ENCODE measurements at places on chromosomes 11 and 22.
A peak's percentile ranks its signal among the peaks of the same experiment; 100 is the strongest.

- no peak for DNase-seq
These were observed 16.5 kb downstream of the MCAM start for GRCh38 chr11:119300198-119300964.

DNA sequence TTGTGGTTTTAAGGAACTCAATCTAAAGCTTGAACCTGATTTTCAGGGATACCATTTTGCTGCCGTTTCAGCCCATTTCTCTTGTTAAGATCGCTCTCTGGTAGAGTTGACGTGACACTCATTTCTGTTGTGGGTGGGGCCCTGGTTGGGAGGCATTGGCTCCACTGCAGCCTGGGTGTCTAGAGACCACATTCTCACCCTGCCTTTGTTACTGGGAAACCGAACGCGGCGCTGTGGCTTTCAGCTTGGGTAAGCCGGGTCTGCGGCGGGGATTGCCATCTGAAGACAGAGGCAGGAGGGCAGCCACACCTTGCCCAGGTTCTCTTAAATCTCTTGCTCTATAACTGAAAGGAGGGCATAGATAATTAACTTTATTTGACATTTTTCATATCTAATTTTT lies 3.2 kb downstream of the EHF start:
- no peak for DNase-seq

- DNase-seq: peak; percentile 81
These were observed 93.2 kb upstream of the LMO1 start for GRCh38 chr11:8356721-8357504.

DNA sequence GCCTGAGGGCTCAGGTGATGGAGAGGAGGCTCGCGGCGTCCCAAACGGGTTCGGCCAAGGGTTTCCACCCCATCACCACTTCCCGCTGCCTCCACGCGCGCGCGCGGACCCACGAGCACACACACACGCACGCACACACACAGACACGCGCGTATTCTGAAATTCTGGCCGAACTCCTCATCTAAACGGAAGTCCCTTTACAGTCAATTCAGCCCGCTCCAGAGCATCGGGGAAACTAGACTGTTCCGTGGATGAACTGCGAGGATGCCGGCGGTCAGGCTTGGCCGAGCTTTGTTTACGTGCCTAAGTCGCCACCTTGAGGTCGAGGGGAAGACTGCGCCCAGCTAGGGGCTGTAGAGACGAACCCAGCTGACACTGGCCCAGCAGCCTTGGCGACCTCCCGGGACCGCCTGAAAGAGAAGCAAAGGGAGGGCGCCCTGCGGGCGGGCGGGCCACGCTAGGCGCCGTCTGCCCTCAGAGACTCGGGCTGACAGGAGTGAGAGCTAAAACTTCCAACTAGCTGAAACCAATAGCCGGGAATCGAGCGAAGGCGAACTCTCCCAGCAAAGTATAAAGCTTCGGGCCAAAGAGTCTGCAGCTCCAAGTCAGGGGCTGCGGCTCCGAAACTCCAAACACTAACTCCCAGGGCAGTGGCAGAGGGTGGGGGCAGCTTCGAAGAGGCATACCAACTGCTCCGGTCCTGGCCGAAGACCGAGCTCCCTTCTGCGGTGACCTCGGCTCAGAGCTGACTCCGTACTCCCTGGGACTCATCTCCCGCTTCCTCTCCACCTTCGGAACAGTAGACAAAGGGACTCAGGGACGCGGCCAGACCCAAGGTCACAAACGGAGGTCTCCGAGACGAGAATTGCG lies 124.7 kb upstream of the C11orf58 start:
- DNase-seq: peak; percentile 91

DNA sequence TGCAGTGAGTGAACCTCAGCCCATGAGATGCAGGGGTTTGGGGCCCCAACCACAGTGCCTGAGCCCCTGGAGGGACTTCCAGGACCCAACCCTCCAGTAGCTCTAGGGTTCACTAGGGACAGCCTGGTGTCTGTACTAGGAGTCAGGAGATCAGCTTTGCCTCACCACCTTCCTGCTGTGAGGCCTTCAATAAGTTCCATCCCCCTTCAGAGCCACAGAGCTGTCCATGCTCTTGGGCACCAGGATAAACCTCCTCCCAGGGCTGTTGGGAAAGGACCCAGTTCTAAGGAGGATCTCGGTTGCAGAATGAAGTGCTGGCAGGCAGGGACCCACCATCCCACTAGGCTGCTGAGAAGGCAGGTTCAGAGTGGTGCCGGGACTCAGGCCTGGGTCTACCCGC lies 9.7 kb downstream of the ARHGEF17 start:
- no peak for DNase-seq

GRCh38 chr22:43126501-43127165 lies 16.1 kb downstream of the BIK start:
- peak; percentile 82 for DNase-seq

All from small intestine (tissue), 16 donors.